GM23338 (cell line): ENCODE measurements at places on chromosomes 2 and 18.

DNA sequence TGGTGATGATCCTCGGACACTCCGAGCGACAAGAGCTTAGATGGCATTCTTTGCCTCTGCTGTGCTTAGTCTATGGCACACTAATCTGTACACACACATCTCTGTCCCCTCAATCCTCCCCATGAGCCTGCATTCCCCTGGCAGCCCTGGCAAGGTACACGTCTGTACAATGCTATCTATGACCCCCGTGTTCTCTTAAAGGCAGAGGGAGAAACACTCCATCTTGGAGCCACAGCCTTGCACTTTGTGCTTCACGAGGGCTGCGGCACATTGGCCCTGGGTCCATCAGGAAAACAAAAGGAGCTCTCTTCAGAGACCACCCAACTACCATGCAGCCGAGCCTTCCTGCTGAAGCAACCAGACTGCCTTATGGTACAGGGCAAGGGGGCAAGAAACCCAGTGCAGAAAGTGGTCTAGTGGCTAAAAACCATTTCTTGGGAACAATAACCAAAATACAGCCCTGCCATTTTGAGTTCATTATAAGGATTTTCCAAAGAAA is 42.5 kb downstream of the STEAP3 start:
- DNase-seq: no peak

- DNase-seq: no peak
Measured at GRCh38 chr2:8277921-8278571, 403.8 kb upstream of the ID2 start.

GRCh38 chr2:43075054-43075593 is 151.3 kb downstream of the ZFP36L2 start:
- no peak for DNase-seq

GRCh38 chr18:49114556-49114955 is 163.8 kb upstream of the SMAD7 start:
- DNase-seq: no peak

- no peak for DNase-seq
Measured at GRCh38 chr2:65802298-65802942, 370.0 kb upstream of the SPRED2 start.

GRCh38 chr2:241547781-241548450 is 10.6 kb upstream of the BOK start:
- no peak for DNase-seq

DNA sequence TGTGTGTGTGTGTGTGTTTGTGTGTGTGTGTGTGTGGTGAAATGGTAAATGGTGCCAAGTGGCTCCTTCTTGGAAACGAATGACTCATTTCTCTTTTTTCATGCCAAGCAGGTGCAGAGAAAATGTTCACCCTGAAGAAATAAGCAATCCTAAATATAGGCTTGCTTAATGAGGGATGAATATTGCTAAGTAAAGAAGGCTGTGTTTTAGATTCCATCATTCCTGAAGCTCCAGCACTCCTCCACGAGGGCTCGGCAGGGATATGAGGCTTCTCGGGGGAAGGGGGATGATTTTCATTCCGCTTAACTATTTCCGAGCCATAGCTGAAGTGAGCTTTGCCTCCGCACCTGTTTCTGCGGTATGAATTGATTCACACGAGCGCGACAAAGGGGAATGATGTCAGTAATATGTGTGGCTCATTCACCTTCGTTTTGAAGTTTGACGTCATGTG is 72.9 kb downstream of the TSN start:
- peak; percentile 39 for DNase-seq

GRCh38 chr2:237727363-237727762 is 71.2 kb upstream of the RBM44 start:
- DNase-seq: no peak
